ENCODE measurements at places on chromosomes 6 and 20.

DNA sequence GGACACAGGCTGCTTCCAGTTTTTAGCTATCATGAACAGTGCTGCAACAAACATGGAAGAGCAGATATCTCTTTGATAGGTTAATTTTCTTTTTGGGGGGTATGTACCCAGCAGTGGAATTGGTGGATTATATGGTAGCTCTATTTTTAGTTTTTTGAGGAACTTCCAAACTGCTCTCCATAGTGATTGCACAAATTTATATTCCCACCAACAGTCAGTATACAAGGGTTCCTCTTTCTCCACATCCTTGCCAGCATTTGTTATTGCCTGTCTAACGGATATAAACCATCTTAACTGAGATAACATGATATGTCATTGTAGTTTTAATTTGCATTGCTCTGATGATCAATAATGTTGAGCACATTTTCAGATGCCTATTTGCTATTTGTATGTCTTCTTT lies 237.6 kb downstream of the MMUT start:
- no peak for DNase-seq

DNA sequence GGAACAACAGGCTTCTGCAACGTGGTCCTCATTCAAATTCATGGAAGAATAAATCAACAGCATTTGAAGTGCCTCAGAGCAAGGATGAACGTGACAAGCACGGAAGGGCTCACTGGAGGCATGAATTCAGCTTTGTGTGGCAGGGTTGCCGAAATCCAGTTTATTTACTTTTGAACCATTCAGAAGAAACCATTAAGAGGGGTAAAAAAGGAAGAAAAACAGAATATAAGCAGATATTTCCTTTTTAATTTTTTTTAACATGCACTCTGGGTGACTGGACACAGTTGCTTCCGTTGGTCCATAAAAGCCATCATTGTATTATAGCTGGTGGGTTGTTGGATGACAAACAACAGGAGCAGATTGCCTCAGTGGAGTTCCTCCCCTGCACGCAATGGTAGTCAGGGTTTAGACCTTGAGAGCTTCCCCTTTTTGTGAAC lies 17.3 kb upstream of the SNRPB2 start:
- DNase-seq: no peak

DNA sequence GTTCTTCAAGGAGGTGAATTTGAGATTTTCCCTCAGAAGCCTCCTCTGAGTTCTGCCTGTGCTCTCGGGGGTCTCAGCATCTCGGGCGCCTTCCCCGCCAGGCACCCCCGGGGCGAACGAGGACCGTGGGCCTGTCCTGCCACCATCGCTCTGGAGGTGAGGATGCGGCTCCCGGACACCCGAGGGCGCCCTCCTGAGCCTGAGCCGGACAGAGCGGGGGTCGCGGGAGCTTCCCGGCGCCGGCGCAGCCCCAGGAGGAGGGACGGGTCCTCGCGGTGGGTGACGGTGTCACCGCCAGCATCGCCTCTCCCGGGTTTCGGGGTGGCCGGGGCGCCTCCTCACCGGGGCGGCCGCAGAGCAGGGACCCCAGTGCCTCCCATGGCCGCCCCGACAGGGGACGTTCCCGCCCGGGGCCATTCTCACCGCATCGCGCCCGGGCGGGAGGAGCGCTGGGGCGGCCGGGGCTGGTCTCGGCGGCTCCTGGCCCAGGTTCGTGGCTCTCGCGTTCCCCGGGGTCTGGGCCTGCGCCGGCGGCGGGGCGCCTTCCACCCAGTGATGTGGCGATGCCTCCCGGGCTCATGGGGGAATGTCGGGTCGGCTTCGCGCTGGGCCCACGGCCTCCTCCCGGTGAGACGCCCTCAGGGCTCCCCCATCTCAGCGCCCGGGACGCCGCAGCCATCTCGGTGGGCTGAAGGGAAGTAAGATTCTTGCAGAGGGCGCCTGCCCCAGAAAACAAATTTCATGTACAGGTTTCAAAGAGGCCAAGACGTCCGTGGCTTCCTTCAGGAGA lies 210.5 kb downstream of the ERMARD start:
- peak; percentile 61 for DNase-seq

DNA sequence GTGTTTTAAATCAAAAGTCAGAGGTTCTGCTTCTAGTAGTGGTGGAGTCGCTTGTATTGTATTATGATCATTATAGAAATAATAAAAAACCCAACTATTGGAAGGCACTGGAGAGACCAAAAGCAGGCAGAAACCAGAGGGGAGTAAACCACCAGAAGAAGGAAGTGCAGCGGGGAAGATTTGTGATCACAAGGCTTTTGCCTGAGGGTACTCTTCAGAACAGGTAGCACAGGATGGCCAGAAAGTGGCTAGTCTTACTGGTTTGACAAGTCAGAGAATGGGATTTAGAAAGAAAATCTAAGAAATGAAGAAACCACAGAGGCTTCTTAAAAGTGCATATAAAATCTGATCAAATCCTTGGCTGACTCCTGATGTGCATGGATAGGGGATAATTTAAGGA lies 24.0 kb downstream of the MAPK13 start:
- peak; percentile 77 for DNase-seq

DNA sequence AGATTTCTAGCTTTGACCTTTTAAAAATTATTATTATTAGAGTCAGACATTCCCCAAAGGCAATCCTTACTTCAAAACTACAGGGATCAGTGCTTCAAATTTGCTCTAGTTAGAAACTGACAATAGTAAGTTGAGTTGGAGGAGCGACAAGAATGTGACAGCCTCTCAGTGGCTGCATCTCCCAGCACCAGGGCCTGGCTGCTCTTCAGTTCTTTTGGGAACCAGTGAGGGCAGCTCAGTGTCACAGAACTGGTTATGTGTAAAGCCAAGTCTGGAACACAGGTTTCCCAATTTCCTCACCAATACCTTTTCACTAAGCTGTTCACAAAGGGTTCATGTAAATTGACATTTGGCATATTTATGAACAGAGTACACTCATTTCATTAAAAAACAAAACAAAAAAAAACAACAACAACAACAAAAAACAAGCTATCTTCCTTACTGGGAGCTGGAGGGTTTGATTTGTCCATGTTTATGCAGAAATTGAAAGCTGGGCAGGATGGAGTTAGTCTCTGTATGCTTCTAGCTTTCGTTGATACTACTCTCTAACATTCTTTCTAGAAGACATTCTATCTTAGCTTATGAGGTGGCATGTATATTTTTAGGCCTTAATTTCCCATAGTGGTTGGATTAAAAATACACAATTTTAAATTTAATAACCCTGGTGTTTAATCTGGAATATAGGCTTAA lies 95.0 kb downstream of the SAMD5 start:
- DNase-seq: no peak

DNA sequence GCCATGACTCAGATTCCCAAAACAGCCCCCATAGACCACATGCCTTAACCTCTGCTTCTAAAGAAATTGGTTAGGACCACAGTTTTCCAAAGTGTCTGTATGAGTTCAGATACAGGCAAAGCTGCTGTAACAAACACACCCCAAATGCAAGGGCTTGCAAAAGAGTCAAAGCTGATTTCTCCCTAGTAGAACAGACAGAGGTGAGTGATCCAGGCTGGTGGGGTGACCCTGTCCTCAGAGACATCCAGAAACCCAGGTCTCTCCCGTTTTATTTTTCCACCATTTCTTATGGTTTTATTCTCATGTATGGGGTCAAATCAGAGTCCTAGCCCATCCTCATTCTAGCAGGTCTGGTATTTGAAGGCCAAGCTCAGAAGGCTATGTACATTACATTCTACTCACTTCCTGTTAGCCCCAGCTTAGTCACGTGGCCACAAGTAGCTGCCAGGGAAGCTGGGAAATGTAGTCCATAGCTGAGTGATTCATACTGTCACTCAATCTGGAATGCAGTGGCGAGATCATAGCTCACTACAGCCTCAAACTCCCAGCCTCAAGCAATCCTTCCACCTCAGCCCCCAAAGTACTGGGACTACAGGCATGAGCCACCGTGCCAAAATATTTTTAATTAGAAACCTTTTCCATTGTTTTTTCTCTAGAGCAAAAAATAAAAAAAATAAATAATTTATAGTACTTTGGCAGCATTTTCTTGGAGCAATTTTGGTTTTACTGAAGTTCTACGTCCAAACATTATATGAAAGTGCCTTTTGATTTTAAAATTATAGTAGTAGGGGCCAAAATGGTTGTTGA lies 175.2 kb downstream of the ZMYND8 start:
- peak; percentile 62 for DNase-seq

GRCh38 chr6:85460154-85460920 lies 10.5 kb downstream of the NT5E start:
- DNase-seq: no peak

DNA sequence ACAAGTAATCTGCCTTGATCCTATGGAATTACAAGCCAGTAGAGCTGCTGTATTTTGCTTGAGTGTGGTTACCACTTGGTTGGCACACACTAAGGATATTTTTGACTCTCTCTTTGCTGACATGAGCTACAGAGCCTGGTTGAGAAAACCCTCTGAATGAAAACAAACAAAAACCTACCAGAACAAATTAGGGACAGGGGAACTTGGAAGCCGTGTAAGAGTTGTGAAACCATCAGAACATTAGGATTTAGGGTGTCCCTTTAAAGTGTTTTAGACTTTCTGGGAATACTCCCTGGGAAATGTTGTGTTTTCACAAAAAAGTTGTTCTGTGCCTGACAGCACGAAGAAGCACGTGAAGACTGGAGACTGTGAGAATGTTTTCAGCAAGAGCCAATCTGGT lies 20.5 kb upstream of the PDE7B start:
- no peak for DNase-seq

GRCh38 chr6:164554700-164555476 lies 754.5 kb downstream of the C6orf118 start:
- DNase-seq: no peak

- no peak for DNase-seq
Observed at GRCh38 chr6:141990840-141991239, 141.9 kb upstream of the GJE1 start.

DNA sequence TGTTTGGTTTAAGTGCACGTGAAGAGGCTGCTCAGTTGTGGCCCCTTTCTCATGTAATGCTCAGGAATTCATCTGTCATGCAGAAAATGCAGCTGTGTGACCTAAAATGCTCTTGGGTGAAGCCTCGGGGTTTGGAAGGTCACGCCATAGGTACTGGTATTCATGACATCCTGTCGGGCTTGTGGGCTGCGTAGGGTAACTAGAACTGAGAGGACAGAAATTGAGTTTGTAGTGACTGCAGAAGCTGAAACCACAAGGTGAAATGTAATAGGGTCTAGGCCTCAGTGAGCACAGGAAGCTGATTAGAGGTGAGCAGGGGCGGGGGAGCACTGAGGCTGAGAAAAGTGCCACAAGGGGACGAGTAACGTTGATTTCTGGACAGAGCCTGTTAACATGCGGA lies 128.8 kb downstream of the SOBP start:
- peak; percentile 43 for DNase-seq

- peak; percentile 64 for DNase-seq
Observed at GRCh38 chr6:35487658-35488516, 9.0 kb downstream of the TEAD3 start.
